ENCODE measurements at places on chromosomes 2 and 18.

DNA sequence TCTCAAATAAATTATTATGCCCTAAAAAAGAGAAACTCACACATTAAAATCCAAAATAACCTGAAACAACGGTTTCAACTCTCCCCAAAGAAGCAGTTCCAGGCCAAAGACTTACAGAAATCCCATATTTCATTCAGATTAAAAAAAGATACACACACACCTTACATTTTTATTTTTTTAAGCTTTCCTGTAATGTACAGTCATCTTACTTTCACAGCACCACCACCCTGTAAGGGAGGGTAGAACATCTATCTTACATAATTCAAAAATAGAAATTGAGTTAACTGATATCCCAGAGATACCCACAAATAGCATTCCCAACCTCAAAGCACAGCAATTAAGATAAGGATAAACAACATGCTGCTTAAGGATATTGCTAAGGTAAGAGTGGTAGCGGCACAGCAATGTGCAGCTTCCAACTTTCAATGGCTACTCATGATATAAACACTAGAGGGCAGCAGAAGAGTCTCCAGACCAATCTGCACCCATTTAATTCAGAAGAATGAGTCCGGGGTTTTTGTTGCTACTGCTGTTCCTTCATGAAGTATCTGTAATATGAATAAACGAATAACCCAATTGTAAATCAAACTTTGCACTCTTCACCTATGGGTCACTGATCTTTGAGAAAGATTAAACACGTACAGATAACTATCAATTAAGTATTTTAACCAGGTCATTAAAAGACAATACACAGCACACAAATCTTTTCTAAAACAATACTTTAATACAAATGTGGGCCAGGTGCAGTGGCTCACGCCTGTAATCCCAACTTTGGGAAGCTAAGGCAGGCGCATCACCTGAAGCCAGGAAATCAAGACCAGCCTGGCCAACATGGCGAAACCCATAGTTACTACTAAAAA lies 11.3 kb downstream of the GFPT1 start:
- DNase-seq = no peak

GRCh38 chr2:240965296-240965904 lies 33.0 kb upstream of the SNED1 start:
- no peak for DNase-seq

DNA sequence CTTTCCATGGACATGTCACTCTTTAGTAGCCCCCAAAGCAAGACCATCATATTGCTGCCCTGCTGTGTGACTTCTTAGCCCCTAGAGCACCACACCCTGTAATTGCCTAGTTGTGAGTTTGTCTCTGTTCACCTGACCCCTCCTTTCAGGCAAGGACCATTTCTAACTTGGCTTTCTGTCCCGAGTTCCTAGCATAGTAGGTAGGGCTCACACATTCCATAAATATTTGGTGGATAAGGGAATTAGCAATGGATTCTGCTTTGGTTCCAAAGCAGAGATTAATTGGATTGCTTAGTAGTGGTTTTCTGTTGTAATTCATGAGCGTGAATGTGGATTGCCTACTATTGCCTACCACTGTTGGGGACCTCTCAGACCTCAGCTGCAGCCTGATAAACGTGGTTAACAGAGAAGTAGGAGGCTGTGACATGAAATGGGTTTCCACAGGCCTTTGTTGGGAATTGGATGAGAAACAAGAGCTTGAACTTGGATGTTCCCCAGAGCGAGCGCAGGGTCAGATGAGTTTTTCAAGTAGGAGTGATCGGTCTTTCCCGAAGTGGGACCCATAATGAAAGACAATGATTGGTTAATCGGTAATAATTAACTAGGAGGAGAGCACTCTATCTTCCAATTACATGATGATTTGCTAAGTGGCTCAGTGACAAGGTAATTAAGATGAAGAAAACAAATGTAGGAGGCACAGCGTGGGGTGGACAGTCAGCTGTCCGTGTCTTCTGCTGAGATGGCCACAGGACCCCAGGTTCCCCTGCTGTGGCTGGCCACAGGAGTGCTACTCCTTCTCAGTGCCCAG lies 13.4 kb upstream of the UGT1A1 start:
- DNase-seq = no peak

- peak; percentile 67 for DNase-seq
These were observed 261.0 kb upstream of the SIX3 start for GRCh38 chr2:44680424-44680971.

DNA sequence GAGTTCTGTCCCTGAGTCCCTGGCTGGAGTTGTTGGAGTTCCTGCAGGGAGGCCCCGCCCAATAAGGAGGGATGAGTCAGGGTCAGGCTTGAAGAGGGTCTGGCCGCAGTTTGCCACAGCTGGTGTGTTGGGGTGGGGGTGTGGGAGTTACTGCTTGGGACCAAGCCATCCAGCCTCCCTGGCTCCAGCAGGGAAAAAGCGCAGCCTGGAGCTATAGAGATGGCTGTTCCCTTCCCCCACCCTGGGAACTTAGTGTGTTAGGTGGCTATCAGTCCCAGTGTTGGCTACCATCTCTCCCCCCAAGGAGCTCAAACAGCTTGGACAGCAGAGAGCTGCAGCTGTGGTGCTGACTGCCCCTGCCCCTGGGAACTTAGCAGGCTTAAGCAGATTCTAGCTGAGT lies 13.2 kb upstream of the TANK start:
- no peak for DNase-seq

- no peak for DNase-seq
These were observed 217.0 kb upstream of the CXCR4 start for GRCh38 chr2:136334967-136335366.

DNA sequence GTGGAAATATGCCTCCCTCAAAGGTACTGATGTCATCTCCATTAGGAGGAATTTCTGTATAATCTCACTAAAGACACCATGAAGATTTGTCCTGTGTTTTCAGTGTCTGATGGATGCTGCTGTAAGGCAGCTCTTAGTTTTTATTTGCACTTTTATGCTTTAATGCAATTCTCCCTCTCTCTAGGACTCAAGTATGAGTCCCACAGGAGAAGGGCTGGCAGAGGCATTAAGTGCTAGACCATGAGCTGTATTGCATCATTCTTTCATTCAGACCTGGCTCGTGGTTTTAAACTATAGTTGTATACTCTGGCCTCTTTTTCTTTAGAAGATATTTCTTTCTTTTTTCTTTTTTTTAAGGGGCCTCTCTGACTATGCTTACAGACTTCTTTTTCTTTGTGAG lies 805.6 kb downstream of the DPP10 start:
- no peak for DNase-seq

GRCh38 chr2:117834992-117835391 lies 20.5 kb downstream of the DDX18 start:
- DNase-seq = no peak

GRCh38 chr2:159963700-159964099 lies 98.7 kb downstream of the PLA2R1 start:
- no peak for DNase-seq

- DNase-seq = no peak
These were observed 130.3 kb upstream of the CTAGE1 start for GRCh38 chr18:22547807-22548561.

DNA sequence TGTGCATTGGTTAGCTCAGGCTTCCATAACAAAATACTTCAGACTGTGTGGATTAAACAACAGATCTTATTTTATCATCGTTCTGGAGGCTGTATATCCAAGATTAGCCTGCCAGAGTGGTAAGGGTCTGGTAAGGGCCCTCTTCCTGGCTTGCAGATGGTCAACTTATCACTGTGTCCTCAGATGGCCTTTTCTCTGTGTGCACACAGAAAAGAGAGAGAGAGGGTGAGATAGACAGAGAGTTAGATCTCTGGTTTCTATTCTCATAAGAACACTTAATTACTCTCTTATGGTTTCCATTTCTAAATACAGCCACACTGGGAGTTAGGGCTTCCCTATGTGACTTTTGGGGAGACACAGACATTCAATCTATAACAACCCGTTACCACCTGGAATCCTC lies 1003.5 kb downstream of the TSN start:
- no peak for DNase-seq

GRCh38 chr2:69652206-69652605 lies 8.7 kb upstream of the AAK1 start:
- no peak for DNase-seq

Measured in retina (tissue), 1 donor.